NCI-H187 treated with DMSO at 0.1 percent for 48 hours (cell line): ENCODE measurements at places on chromosomes 12 and 14.

- no peak for DNase-seq
Measured at GRCh38 chr12:124456652-124457152, 110.7 kb downstream of the NCOR2 start.

- no peak for DNase-seq
Measured at GRCh38 chr14:96139879-96140278, 64.8 kb upstream of the BDKRB2 start.

GRCh38 chr12:122081083-122081696, 2.6 kb downstream of the MLXIP start:
- no peak for DNase-seq

DNA sequence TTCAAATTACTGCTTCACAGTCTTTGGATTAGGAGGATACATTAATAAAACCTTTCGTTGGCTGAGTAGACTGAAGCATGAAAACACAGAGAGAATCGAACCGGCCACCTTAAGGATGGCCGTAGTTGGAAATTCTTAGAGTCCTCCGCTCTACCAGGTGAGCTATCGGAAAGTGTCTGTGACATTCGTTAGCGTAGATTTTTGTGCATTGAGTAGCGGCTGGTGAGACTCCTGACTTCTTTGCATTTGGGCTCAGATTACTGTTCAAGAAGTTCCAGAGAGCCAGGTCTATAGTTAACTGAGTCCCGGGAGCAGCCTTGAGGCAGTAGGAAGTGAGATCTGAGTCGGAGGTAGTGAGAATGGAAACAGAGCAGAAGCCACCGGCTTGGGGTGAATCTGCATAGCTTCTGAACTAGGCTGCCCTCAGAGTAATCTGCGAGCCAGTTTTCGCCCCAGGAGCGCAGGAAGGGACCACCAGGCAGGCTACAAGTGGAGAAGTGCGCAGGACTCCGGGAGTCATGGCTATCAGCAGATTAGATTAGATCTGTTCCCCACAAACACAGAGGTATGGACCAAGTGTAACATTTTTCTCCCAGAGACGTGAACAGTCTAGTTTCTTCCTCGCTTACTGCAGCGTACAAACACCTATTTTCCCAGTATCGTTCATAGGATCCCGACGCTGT, 11.0 kb downstream of the OR6S1 start:
- DNase-seq, result no peak

DNA sequence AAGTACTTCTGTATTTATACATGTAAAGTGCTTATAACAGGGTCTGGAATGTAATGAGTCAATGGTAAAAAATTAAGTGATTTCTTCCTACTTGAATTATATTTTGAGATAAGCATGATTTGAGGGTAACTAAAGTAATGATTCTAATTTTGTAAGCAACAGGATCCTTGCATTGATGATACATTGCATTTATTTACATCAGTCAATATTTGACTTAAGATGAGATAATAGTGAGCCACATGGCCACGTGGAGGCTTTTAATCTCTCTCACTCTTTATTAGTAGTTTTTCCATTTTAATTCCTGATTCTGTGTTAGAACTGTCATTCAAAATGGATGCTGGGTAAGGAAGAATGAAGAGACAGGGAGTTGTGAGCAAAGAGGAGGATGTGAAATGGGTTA, 298.1 kb upstream of the PRICKLE1 start:
- DNase-seq, result no peak

DNA sequence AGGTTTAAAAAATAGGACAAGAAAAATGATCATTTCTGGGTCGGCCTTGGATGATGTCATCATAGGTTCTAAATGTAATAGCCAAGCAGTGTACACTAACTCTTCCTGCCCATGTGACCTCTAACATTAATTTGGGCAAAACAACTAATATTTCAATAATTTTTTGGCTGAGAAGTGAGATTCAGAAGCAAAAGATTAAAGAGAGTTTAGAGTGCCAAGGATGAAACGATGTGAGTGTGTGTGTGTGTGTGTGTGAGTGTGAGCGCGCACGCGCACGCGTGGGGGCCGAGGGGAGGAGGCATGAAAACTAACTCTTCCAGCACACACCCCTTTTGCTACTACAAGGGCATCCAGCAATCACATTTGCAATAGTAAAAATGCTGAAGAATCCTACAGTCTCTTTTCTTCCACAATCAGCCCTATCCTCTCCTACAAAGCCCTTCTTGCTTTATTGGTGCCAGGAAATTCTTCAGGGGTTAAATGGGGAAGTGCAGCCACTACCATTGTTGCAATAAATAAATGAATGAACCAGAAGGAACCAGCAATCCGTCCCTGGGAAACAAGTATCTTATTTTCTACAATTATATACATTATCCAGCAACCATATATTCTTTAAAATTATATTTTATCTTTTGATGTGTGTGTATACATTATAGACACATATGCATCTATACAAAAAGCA, 52.9 kb downstream of the PEBP1 start:
- no peak for DNase-seq

DNA sequence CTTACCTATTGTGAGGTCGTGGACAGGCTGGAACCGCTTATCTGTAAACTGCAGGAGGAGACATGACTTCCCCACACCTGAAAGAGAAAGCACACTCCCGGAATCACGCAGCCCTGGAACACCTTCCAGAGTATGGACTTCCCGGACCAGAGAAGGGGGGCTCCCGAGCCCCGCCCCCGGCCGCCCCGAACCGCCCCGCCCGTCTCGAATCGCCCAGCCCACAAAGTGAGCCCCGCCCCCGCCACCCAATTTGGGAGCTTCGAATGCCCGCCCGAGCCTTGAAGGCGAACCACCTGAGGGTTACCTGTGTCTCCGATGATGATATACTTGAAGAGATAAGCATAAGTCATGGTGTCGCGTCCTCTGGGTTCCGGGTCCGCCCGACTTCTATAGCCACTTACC, 235 bp downstream of the RAB2B start:
- no peak for DNase-seq

DNA sequence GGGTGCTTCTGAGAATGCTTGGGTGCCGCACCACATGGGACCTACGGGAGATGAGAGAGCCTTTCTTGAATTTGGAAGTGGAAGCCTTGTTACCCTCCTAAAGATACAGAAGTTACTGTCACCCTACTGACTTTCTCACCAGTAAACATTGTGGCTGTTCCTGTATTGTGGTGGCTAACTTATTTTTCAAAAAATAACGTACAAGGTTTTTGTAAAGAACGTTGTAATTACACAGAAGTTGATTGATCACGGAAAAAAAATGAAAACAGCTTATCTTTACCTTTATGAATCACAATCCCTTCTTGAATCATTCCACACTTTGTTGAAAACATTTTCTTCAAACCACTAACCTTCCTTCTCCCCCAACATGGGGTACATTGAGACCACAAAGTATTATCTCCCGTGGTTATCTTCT, 22.0 kb upstream of the PPFIBP1 start:
- no peak for DNase-seq

DNA sequence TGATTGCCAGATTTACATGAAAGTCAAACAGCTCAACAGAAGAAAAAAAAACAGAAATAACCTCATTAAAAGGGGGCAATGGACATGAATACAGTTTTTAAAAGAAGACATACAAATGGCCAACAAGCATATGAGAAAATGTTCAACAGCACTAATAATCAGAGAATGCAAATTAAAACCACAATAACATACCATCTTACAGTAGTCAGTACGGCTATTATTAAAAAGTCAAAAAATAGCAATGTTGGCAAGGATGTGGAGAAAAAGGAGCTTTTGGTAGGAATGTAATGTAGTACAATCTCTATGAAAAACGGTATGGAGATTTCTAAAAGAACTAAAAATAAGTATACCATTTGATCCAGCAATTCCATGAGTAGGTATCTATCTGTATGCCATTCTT, 272.1 kb downstream of the CEP128 start:
- no peak for DNase-seq

DNA sequence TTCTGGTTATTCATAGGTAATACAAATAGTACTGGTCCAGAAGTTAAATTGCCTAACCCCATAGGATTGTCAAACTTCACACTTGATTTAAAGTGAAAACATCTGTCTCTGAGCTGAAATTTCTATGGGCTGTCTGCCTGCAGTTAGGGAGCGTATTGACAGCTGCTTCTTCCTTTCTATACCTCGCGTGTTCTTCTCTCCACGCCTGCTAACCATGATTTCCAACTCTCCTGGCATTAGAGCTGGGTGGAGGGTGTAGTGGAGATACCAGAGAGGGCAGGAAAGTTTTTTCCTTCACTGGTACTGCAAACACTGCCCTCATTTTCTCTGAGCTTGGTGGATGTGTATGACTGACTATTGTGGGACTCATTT, 429.0 kb upstream of the FBXO33 start:
- DNase-seq, result no peak

DNA sequence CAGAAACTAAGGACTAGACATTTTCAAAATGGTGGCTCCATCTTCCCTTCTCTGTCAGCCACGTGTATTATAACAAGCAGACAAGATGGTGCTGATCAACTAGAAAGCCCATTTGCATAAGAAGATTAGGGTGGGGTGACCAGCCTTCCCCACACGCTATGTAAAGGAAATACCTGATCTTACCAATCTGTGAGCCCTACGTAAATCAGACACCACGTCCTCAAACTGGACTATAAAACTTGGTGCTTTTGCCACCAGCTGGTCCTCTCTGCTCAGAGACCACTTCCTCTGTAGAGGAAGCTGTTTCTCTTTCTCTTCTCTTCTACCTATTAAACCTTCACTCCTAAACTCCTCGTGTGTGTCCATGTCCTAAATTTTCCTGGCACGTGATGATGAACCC, 101.1 kb upstream of the PLEKHG7 start:
- no peak for DNase-seq

GRCh38 chr12:51011955-51012354, 14.2 kb downstream of the SLC11A2 start:
- no peak for DNase-seq

GRCh38 chr14:102094101-102094500, 7.3 kb upstream of the HSP90AA1 start:
- DNase-seq, result no peak

GRCh38 chr12:62400135-62400534, 66.5 kb upstream of the MON2 start:
- DNase-seq, result no peak

- no peak for DNase-seq
Measured at GRCh38 chr14:58414845-58415244, 12.5 kb downstream of the TIMM9 start.

- no peak for DNase-seq
Measured at GRCh38 chr14:69376439-69376838, 21.7 kb downstream of the ERH start.

DNA sequence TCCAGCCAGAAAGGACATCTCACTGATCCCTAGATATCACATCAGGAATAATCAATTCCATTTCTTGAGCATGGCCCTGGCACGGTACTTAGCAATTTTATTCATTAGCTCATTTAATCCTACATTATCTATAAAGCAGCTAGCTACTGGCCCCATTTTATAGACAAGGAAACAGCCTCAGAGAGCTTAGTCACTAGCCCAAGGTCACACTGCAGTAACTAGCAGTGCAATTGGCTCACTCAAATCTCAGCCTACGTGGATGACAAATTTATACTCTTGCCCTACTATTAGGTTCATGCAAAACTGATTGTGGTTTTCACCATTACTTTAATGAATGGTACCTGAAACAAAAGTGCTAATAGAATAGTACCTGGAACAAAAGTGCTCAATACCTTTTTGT, 41.7 kb downstream of the NUAK1 start:
- DNase-seq, result no peak

GRCh38 chr12:63989301-63989845, 144.9 kb downstream of the SRGAP1 start:
- DNase-seq, result peak; percentile 66

- no peak for DNase-seq
Measured at GRCh38 chr12:48764521-48764920, 24.4 kb downstream of the ADCY6 start.

- DNase-seq, result no peak
Measured at GRCh38 chr12:85155791-85156190, 119.6 kb downstream of the LRRIQ1 start.

- DNase-seq, result no peak
Measured at GRCh38 chr14:90491221-90491885, 94.5 kb downstream of the CALM1 start.

GRCh38 chr12:89084751-89085150, 267.6 kb downstream of the DUSP6 start:
- no peak for DNase-seq

GRCh38 chr14:105865266-105865903, 339.0 kb downstream of the TMEM121 start:
- DNase-seq, result no peak

DNA sequence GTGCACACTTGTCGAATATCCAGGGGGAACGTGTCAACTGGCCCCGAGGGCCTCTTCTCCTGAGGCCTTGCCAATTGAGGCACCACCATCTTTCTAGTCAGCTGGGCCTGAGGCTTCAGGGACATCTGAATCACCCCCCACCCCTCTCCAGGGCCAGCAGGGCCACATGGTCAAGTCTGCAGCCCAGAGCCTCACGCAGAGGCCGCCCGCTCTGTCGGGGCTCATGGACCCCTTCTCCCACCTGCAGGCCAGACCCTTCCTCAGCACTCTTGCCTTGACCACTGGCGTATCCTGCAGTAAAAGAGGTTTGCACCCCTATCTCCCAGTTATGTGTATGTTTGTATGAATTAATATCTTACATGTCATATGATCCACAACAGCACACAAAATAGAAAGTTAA, 182.3 kb downstream of the CALM1 start:
- DNase-seq, result no peak

- DNase-seq, result no peak
Measured at GRCh38 chr12:65459545-65459944, 181.1 kb downstream of the MSRB3 start.

GRCh38 chr12:122669397-122670070, 33.6 kb downstream of the HCAR2 start:
- DNase-seq, result no peak

GRCh38 chr14:57008534-57008933, 198.3 kb upstream of the OTX2 start:
- DNase-seq, result no peak

GRCh38 chr12:47022296-47022695, 57.1 kb upstream of the PCED1B start:
- no peak for DNase-seq

GRCh38 chr12:123395236-123395635, 11.3 kb downstream of the KMT5A start:
- DNase-seq, result no peak

GRCh38 chr12:64669270-64669842, 59.1 kb downstream of the RASSF3 start:
- no peak for DNase-seq

GRCh38 chr14:68807987-68808386, 15.1 kb upstream of the ZFP36L1 start:
- no peak for DNase-seq

- DNase-seq, result no peak
Measured at GRCh38 chr12:58301038-58301729, 359.8 kb downstream of the ATP23 start.

DNA sequence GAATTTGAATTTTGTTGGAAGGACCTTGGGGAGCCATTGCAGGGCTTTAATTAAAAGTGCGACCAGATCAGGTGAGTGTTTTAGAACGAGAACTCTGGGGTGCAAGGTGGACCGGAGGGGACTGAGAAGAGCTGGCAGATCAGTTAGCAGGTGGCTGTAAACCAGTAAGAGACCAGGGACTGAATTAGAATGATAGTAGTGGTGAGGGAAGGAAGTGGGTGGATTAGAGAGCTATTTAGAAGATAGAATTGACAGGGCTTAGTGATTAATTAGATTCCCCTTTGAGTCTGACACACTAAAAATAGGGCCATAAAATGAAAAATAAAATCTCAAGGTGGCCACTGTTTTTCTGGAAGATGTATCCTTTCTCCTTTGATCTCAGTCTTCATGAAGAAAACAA, 44.8 kb downstream of the PLXNC1 start:
- DNase-seq, result no peak

- no peak for DNase-seq
Measured at GRCh38 chr12:101305794-101306193, 25.9 kb downstream of the UTP20 start.

- DNase-seq, result no peak
Measured at GRCh38 chr12:118145798-118146156, 9.9 kb downstream of the PEBP1 start.
